ENCODE measurements at places on chromosomes 12 and 14.

DNA sequence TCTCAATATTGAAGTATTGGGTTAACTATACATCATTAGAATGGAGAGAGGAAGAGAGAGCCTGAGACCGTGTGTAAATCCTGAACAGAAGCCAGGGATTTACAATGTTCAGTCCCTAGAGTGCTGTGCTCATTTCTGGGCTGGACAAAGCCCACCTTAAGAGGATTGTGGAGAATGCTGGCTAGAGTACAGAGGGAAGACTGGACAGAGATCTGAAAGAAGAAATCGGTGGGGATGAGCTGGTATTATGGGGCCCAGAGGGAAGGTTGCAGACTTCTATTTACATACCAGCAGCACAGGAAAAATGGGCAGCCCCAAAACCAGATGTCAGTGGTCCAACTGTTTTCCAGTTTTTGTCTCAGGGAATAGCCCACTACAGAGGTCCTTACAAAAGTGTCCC lies 42.3 kb downstream of the RTN1 start:
- DNase-seq: no peak

- no peak for DNase-seq
These were observed 34.8 kb upstream of the TSPAN9 start for GRCh38 chr12:3042394-3042793.

DNA sequence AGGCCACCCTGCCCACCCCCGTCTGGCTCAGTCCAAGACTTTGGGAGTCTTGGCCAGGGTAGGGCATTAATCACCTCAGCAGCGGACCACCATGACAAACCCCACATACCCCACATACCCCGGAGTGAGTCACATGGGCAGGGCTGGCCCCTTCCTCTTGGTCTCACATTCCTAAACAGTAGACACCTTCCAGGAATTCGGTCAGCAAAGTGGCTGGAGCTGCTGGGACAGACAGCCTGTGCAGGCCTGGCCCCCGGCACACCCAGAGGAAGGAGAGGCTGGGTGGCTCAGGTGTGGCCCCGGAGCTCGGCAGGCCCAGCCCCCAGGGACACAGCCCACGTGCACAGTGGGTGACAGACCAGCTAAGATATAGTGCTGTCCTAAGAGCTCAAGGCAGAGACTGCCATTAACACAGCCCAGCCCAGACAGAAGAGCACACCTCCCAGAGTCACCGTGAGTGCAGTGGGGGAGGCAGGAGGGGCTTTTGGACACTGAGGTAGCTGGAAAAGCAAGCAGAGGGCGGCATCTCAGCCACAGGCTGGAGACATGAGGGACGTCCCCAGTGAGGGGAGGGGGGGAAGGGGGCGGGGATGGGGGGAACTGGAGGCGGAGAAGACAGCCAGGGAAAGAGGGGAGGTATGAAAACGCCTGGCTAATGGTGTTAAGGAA lies 24.0 kb downstream of the CCDC85C start:
- no peak for DNase-seq

GRCh38 chr12:49945394-49946080 lies 5.0 kb upstream of the AQP2 start:
- DNase-seq: peak; percentile 89

- no peak for DNase-seq
These were observed 207.0 kb downstream of the PHETA1 start for GRCh38 chr12:111161898-111162297.

GRCh38 chr12:120102189-120103043 lies 14.1 kb downstream of the RAB35 start:
- DNase-seq: no peak

GRCh38 chr14:64421166-64421565 lies 33.0 kb downstream of the MTHFD1 start:
- DNase-seq: no peak

DNA sequence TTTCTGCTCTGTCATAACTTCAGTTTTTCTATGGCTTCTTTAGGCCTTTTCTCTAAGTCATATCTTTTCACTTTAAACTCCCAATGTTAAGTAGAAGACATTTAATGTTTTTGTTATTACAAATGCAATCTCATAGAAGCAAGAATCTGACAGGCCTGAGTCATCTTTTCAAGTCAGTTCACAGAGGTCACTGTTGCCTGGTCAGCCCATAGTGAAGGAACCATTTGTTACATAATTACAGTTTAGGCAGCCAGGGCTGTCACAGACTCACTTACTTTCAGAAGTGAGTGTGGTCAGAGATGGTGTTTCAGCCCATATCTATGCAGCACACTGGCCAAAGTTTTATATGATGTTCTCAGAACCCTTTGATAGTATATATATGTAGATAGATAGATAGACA lies 46.5 kb downstream of the CCER1 start:
- DNase-seq: no peak

GRCh38 chr12:49671031-49671765 lies 36.0 kb downstream of the FMNL3 start:
- no peak for DNase-seq

DNA sequence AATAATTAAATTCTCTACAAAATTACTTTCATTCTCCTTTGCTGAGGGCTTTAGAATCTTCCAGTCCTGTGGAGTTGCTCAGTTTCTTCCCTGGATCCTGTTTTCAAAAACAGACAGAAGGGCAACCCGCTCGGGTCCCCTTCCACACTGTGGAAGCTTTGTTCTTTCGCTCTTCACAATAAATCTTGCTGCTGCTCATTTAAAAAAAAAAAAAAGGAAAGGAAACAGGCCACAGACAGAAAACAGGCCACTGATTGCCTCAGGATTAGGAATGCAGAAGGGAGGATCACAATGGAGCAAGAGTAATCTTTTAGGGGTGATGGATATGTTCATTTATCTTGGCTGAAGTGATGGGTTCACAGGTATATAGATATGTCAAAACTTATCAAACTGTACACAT lies 29.5 kb upstream of the HIGD1C start:
- DNase-seq: no peak

DNA sequence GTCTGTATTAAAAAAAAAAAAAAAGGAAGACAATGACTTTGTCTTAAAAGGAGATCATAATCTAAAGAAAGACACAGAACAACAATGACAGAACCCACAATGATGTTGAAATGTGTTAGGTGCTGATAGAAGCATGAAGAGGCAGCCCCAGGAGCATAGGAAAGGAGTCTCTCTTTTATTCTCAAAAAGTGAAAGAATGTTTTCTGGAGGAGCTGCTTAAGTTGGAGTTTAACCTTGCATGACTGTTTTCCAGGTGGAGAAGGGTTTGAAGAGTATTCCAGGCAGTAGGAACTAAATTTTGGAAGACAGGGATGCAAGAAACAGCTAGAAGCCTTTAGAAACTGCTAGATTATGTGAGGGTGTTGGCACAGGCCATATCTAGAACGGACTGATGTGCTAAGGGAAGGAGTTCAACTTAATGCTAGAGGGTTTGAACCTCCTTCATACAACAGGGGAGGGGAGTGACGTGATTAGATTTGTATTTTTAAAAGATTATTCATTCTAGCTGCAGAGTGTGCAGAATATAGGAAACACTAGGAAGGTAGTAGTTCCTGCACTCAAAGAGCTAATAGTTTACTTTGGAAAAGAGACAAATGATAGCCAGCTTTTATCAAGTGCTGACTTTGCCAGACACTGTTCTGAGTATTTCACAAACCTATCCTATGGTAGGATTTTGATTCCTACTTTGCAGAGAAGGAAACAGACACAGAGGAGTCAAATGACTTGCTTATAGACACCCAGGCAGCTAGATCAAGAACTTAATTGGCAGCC lies 4.6 kb upstream of the RPL6 start:
- no peak for DNase-seq

DNA sequence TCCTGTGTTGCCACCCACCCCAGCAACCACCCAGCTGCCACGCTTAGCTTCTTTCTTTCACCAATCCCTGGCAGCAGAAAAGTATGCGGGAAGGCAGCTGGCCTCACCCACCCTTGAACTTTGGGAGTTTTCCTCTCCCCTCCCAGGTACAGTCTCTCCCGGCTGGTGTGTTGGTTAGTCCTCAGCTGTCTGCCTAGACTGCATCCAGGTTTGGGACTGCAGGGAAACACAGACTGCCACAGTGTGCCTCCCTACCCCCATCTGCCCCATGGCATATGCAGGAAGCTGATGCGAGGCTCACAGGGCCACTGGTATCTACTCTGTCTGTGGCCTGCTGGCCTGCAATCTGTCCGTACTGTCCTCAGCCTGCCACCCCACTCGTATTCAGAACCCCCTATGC lies 2.1 kb downstream of the CD9 start:
- no peak for DNase-seq

- DNase-seq: no peak
These were observed 259.9 kb upstream of the MDGA2 start for GRCh38 chr14:47935332-47935731.

DNA sequence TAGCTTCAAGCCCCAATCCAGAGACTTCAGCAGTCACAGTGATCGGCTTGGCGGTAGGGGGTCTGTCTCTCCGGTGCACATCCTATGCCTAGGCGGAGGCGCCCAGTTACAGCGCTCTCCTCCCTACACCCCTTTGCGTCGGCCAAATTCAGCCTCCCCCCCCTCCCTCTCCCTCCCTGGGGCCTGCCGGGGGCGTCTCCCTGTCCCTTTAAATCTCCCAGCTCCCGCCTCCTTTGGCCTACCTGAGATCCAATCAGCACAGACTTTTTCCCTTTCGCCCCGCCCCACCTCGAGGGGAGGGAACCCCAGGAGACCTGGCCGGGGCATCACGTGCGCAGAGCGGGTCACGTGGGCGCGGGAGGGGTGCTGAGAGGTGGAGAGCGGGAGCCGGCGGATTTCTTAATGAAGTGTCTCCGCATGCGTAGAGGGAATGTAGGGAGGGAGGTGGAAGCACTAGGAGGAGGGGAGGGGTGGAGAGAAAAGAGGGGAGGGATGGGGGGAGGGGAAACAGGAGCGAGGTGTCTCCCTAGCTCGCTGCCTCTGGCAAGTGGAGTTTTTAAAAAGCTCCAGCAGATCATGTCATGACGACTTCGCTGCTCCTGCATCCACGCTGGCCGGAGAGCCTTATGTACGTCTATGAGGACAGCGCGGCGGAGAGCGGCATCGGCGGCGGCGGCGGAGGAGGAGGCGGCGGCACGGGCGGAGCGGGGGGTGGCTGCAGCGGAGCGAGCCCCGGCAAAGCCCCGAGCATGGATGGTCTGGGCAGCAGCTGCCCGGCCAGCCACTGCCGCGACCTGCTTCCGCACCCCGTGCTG lies at the start of gene HOXC13:
TSS of gene HOXC13 (plus strand) at position 506 of the 815 bp plus-strand sequence. CDS start at position 582, 76 bp downstream.
- DNase-seq: no peak

DNA sequence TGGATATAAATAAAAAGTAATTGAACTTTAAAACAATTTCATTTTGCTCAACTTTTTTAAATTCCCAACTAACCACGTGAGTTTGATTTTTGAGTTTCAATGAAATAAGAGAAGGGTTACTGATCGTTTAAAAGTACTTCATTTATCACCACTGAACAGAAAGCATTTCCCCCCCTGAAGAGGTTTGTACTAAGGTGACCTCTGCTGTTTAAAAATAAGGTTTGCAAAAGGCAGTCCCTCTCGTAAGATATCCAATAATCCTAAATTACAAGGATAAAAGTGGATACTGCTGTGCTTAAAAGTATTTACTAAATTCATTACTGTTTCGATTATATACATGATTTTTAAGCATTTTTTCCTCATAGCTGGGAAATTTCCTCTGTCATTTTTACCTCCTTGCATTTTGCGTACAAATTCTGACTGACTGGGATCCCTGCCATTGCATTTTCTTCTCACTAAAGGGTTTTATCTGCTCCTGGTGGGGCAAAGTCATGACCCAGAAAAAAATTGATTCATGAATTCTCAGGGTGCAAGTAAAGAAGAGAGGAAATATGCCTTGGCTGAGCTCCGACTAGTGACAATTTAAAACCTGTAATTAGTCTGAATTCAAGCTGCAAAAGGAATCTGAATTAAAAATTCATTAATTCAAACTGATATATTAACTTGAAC lies 463.8 kb downstream of the PRKD1 start:
- no peak for DNase-seq

GRCh38 chr12:78155546-78155945 lies 324.9 kb downstream of the NAV3 start:
- no peak for DNase-seq

DNA sequence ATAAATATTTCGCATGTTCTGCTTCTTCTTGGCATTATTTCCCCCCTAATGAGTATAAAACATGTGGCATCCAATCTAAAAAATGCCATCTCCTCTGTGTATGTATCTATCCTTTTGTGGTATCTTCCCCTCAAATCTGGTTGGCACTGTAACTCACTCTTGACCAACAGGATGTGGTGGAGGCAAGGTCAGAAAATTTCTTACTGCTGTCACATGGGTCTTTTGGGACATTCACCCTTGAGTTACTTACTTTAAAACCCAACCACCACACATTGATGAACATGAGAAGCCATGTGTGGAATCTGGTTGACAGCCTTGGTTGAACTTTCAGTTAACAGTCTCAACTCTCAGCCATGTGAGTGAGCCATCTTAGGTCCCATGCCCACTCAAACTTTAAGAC lies 516.9 kb downstream of the SLC16A7 start:
- no peak for DNase-seq

DNA sequence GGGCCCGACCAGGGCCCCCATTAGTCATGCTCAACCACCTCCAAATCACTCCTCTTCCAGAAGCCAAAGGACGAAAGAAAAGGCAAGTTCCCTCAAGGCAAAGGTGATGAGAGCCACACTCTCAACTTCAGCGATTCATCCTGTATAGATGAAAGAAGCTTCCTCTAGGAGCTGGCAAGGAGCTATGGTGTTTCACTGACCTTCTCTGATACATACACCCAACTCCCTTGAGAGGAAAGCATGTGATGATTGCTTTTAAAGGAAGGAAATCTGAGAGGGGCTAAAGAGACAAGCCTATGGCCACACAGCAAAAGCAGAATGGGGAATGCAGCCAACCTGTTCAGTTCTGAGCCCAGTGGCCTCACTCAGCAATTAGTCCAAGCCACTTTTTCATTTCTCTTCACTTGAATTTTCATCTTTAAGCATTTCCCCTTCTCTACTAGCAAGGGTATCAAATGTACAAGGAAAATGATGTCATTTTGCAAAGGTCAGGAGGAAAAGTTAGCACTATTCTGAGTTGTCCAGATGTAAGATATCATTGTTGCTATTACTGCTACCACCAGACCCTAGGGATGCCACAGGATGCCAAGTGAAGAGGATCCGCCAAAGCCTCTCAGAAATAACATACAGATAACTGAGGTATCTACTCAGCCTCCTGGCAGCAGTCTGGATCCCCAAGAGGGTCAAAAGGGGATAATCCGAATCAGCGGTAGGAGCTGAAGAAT lies 82.5 kb downstream of the MAP3K9 start:
- DNase-seq: no peak

DNA sequence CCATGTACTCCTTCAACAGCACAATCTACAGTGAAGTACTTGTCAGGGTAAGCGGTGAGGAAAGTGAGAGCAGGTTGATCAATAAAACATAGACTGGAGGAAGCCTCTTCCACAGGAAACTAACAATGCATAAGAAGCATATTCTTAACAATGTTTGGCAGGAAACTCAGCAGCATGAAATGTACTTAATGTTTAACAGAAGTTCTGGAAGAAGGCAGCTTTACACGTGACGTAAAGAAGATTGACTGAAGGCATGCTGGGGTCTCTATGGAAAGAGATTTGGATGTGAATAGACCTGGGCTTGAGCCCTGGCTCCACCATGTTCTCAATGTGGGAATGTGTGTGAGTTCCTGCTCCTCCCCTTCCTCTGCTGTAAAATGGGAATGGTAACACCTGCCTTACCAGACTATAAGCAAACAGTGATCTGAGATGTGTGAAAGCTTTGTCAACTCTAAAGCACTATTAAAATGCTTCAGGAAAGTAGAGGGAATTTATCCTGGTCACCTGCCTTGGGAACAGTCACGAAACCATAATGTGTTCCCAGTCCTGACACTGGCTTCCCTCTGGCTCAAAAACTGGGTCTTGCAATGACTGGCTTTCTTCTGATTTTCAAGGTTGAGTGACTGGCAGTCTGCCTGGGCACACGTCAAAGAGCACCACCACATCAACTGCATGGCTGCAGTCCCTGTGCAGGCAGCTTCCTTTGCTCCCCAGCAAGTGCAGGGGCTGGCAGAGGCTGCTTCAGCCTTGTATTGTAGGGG lies 384.6 kb downstream of the APAF1 start:
- DNase-seq: no peak

All from liver (tissue), 10 donors.